A549 treated with GW870086 at 1 μM for 4 hours (cell line): ENCODE measurements at places on chromosomes 3 and 15. TPM values are rescaled to one million over a fixed set of nuclear protein-coding genes. Genes with fewer than 3 reads are reported as not detected.

IL17RC gene
- 27.9 to 29.8 TPM (median 28.7 TPM) in 5 replicates for total RNA-seq

ESYT3 gene
- 0.54 to 0.94 TPM (median 0.70 TPM) in 5 replicates for total RNA-seq

MUC20 gene
- 0.43 to 1.3 TPM (median 0.75 TPM) in 5 replicates for total RNA-seq

MIX23 gene
- 47.6 to 72.0 TPM (median 53.9 TPM) in 5 replicates for total RNA-seq

SCG5 gene
- total RNA-seq, result 1.8 to 3.2 TPM (median 2.7 TPM) in 5 replicates

CCDC54 gene
- total RNA-seq, result not detected in 5 replicates

CLCN2 gene
- total RNA-seq, result 4.8 to 6.6 TPM (median 5.9 TPM) in 5 replicates

EXOG gene
- total RNA-seq, result 9.4 to 17.1 TPM (median 14.6 TPM) in 5 replicates

SLC27A2 gene
- 26.6 to 32.2 TPM (median 29.2 TPM) in 5 replicates for total RNA-seq

SGO1 gene
- total RNA-seq, result 13.6 to 18.3 TPM (median 15.5 TPM) in 5 replicates

FAM219B gene
- total RNA-seq, result 30.1 to 38.8 TPM (median 36.4 TPM) in 5 replicates
